ENCODE measurements at places on chromosomes 5 and 9.
A peak's percentile ranks its signal among the peaks of the same experiment; 100 is the strongest.

DNA sequence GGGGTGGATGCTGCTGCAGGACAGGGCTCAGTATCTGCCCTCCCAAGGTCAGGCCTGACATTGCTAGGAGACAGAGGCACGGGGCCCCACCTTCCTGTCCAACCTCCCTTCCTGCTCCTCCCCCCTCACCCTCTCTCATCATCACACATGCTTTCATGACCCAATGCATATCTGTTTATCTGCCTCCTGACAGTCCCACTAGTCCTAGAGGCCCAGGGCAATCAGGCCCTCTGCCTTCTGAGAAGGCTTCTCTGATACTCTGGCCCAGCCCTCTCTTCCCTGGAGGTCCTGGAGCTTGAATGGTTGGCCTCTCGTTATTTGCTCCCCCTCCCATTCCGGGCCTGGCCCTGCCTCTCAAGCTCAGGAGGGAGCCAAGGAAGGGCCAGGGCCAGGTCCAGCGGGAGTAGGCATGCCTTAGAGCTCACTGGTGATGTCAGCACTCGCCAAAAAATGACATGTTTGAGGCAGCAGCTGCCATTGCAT is 90.6 kb upstream of the SAP30L start:
- no peak for DNase-seq

DNA sequence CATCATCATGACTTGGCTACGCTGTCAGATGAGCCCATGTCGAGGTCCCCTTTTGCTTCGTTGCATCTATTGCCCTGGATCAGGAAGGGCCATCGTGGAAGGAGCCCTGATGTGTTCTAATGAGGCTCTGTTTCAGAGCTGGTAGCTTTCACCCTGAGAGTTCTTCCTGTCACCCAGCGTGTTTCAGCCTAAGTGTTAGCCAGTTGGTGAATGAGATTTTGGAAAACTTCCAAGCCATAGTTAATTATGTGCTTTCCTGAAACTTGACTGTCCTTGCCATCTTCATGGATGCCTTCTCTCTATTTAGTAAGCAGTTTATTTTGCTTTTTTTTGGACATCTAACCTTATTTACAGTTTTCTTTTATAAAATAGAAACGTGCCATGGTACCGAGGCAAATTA is 1695.4 kb upstream of the WWC1 start:
- DNase-seq = no peak

GRCh38 chr9:127769929-127770582 is 8.4 kb downstream of the SH2D3C start:
- DNase-seq = no peak

DNA sequence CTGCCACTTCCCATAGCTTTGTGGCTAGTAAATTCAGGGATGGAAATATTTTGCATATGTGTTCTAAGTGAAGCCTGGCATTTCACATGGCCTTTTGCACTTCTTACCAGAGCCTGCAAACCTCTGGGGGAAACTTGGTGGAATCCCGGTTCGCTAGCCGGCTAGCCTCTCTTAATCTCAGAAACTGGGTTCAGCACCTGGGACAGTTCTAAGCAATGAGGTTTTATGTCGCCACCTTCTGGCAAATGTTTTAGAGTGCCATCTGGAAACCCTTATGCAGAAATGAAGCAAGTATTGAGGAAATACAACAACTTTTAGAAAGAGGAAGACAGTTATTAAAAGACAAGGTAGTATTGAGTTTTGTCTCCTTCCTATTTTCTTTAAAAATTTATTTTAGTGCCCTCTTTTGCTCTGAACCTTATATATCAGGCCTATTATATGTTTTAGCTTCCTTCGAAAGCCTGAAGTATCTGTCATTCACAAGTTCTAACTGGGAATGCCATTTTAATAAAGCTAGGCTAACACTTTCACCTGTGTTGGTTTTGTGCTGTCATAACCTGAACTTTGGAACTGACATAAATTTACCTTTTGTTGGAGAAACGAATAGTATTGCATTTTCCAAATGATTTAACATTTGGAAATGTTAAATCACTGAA is 963 bp upstream of the HTR1A start:
- DNase-seq = peak; percentile 43

- DNase-seq = no peak
Observed at GRCh38 chr9:85331626-85332025, 410.1 kb downstream of the AGTPBP1 start.

DNA sequence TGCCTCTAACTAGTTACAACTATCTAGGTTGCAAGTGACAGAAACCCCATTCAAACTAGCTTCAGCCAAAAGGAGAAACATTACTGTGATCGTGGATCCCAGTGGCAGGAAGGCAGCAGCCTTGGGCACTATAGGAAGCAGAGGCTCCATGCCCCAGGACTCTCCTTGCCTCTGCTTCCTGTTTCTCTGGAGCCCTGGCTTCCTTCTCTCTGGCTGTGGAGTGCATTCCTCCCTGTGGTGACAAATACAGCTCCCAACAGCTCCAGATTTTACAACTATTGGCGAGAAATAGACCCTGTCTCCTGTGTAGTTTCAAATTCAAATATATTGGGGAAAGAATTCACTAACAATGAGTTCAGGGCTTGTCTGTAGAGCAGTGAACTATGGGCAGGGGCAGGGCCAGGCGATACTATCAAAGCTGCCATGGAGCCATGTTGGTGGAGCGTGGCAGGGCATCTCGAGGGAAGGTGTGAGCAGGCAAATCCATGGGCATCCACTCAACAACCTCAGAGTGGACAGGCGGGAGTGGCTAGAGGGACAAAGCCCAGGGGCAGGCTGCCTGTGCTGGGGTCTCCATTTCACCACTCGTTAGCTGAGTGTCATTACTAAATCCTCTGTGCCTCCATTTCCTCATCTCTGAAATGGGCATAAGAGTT is 189.5 kb downstream of the ERCC6L2 start:
- no peak for DNase-seq
